Neuronal stem cell (in vitro differentiated cells): ENCODE measurements at places on chromosomes 3 and 15.

DNA sequence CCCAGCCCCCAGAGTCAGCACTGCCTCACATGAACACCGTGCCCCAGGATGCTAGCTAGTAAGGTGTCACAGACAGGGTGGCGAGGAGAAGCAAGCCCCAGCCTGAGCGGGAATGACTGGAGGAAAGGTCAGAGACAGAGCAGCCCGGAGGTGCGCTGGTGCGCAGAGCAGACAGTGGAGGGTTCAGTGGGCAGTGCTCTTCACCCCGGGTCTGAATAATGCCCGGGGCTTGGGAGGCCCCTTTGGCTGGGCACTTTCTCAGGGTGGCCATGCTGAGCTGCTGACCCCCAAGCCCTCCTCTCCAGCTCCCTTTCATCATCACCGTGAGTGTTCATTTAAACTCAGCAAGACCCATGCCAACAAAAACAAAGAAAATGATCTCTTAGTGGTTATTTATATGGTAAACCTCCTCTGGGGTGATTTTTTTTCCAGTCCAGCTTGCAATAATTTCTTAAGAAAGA lies 110.8 kb downstream of the VGLL4 start:
- DNase-seq, result no peak

GRCh38 chr3:53151870-53152660 lies 8.9 kb upstream of the PRKCD start:
- DNase-seq, result no peak

DNA sequence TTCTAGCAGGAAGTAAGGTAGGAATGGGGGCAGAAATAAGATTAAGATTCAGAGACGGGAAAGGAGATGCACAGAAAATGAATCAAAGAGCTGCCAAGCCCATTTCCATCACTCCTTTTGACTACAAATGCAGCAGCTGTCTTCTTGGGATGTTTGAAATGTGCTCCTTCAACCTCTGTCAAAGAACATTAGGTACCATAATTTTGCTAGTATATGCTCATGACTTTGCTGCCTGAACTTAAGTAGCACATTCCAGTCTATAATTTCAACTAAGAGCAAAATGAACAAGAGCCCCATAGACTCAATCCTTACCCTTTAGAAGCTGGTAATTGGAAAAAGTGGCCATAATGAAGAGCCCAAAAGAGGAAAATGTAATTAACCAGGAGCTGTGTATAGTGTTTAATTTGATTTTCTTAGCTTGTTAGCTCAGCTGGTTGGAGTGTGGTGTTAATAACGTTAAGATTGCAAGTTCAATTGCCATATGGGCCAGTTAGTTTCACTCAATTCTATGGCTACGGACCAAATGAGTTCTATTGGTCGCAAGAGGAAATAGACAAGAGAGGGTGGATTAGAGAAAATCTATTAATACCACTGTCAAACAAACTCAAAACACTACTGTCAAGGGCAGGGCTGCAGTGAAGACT lies 349.9 kb downstream of the ZBBX start:
- DNase-seq, result no peak

DNA sequence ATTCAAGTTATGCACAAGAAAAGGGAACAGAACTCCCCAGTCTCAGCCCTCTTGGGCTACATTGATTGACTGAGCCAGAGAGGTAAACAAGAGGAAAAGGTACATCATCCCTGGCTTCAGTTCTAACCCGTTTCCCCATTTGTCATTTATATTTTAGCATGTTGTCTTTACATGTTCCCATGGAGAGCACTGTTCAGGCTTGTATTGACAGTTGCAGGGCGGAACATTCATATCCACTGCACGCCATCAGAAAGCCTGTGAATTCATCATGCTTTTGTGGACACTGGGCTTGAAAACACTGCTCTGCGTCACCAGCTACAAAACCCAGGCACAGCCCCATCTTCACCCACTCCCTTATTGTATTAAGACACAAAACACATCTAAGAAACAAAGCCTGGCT lies 240.9 kb upstream of the EIF1B start:
- DNase-seq, result no peak

DNA sequence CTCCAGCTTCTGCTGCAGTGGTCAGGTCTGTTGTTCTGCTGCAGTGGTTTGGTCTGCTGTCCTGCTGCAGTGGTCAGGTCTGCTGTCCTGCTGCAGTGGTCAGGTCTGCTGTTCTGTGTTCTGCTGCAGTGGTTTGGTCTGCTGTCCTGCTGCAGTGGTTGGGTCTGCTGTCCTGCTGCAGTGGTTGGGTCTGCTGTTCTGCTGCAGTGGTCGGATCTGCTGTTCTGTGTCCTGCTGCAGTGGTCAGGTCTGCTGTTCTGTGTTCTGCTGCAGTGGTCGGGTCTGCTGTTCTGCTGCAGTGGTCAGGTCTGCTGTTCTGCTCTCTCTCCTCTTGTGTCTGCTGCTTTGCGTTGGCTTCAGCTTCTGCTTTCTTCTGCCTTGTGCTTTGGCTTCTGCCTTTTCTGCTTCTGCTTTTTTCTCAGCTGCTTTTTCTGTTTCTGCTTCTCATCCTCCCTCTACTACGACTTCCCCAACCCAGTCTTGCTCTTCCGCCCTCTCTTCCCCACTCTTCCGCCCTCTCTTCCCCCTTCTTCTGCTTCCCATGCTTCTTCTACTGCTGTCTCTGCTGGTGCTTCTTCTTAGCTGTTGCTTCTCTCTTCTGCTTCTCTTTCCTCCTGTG lies 50.7 kb downstream of the FAM43A start:
- DNase-seq, result no peak

GRCh38 chr3:124425972-124426371 lies 304.3 kb upstream of the UMPS start:
- no peak for DNase-seq

GRCh38 chr3:126828306-126828705 lies 124.3 kb downstream of the CHCHD6 start:
- DNase-seq, result no peak

DNA sequence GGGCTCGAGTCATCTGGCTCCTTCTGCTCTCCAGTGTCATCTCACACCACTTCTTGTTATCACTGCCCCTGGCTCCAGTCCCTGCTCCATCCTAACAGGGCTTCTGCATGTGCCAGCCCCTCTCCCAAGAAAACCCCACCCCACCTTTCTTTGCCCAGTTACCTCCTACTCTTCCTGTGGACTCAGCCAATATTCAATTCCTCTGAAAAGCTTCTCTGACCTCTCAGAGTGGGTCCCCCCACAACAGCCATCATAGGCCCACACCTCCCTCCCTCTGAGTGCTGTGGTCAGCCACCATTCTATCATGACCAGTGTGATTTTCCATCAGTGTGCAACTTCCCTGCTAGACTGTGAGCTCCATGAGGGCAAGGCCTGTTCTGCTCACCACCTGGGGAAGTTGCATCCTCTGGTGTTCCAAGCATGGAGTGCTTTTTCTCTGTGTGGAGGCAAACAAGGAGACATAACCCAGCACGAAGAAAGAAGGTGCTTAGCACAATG lies 71.6 kb downstream of the ADCY5 start:
- DNase-seq, result no peak

DNA sequence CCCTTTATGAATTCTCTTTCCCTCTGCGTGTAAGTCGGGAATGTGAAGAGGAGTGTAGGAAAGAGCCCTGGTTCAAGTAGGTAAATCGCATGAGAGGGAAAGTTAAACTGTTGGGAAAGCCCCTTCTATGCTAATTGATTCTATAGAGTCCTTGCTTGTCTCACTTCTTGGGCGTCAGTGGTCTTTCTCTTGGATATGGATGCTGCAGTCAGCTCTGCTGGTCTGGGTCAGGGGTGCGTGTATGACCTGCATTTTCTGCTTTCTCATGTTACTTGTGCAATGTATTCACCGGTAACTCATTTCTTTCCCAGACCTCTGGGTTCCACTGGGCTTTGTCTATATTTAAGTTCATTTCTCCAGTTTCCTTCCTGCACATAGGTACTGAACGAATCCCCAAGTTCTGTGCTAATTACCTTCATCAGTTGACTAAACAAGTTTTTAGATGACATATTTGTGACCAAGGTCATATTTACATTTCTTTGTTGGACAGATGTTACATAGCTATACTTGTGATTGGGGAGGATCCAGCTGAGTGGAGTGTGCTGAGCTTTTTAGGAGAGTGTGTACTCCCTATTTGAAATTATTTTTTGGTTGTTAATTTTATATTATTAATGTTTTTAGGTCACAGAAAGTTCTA lies 1.4 kb downstream of the SETD5 start:
- no peak for DNase-seq

DNA sequence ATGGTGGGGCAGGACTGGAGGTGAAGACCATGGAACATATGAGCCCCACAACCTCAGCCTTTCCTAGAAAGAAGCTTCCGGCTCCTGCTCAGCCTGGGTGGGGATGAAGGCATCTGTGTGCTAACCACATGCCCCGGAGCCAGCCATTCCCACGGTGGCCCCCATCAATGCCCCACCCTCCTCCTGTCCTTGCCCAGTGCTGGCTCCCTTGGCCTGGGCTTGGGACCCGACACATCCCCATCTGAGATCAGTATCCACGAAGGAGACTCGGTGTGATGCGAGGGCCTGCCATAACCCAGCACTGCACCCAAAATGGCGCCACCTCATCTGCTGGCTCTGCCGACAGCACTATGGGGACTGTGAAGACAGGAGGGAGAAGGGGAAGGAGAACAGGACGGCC lies 16.5 kb upstream of the PLXND1 start:
- DNase-seq, result no peak
